ENCODE measurements at places on chromosomes 16 and 17.

- DNase-seq, result no peak
Measured at GRCh38 chr16:11283820-11284248, 2.7 kb upstream of the PRM1 start.

GRCh38 chr17:8865385-8865784 lies 2.1 kb downstream of the PIK3R6 start:
- DNase-seq, result no peak

DNA sequence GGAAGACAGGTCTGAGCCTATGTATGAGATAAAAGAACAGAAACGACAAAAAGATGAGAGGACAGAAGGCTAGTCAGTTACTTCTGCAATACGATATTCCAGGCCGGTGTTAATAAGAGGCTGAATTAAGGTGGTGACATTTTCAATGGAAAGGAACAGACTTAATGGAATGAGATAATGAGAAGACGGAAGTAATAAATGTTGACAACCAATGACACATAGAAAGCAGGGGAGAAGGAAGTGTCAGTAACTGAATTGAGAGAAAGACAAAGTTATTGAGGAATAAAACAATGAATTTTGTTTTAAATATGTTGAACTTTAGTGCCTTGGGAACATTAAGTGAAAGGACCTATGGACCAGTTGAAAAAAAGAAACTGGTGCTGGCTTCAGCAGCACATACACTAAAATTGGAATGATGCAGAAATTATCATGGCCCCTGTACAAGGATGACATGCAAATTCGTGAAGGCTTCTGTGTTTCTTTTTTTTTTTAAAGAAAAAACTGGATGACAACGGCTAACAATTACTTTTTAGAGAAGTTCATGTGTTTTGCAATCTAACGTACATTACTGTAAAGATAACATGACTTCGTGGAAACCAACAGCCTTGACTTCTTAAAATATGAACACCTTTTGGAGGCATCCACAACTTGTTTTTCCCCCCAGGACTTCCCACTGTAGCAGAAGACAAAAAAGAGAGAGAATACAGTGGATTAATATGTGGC lies 18.5 kb upstream of the CPD start:
- no peak for DNase-seq

- DNase-seq, result no peak
Measured at GRCh38 chr17:7888184-7888920, at the start of gene CHD3. TSS of gene CHD3 (plus strand) at chr17:7888789. CDS start at chr17:7889001, 212 bp downstream.

All from neural crest cell (in vitro differentiated cells).